NCI-H345 (cell line): ENCODE measurements at places on chromosomes 2 and 18.
A peak's percentile ranks its signal among the peaks of the same experiment; 100 is the strongest.

- DNase-seq, result no peak
Observed at GRCh38 chr18:79942786-79943607, 8.5 kb downstream of the SLC66A2 start.

GRCh38 chr2:234999740-235000425 lies 48.1 kb downstream of the SH3BP4 start:
- DNase-seq, result no peak

- DNase-seq, result no peak
Observed at GRCh38 chr18:45068400-45069094, 387.9 kb downstream of the SETBP1 start.

DNA sequence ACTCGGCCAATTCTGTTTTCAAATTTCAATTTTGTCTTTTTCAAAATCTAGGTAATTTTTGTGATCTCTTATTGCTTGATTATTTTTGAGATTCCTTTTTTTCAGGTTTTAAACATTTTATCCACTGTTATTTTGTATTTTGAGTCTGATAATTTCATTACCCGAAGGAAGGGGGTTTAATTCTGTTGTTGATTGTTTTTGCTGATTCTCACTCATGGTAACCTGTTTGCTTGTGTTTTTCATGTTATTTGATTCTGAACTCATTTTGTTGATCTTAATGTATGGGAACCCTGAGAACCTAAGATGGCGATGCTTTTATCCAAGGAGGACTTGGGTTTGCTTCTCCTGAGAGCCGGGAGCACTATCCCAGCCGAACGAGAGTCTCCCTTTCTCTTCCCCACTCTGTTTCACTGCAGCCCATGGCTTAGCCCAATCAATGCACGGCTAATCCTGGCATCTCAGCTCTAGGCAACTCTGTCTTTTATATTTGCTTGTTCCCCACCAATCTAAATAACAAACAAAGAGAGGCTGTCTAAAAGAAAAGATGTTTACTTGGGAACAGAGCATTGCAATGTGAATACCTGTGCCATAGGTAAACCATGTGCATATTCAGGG lies 73.2 kb upstream of the ZCCHC2 start:
- no peak for DNase-seq

DNA sequence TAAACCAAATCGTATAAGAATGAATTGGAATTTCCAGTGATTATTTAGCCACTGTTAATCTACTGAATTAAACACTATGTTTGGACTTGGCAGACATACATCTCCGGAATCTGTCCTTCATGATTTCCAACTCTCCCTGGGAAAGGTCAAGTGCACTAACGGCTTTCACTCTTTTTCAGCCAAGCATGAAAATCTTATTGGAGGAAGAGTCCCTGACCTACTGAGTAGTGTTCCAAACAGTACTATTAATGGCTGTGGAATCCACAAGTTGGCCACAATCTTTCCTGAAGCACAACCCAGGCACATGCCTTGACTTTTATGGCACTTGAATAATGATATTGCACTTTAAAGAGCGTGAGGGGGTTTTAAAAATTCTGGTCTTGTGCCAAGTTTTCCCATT lies 318.9 kb upstream of the RND3 start:
- no peak for DNase-seq

GRCh38 chr18:73841661-73842060 lies 306.0 kb downstream of the FBXO15 start:
- DNase-seq, result no peak

DNA sequence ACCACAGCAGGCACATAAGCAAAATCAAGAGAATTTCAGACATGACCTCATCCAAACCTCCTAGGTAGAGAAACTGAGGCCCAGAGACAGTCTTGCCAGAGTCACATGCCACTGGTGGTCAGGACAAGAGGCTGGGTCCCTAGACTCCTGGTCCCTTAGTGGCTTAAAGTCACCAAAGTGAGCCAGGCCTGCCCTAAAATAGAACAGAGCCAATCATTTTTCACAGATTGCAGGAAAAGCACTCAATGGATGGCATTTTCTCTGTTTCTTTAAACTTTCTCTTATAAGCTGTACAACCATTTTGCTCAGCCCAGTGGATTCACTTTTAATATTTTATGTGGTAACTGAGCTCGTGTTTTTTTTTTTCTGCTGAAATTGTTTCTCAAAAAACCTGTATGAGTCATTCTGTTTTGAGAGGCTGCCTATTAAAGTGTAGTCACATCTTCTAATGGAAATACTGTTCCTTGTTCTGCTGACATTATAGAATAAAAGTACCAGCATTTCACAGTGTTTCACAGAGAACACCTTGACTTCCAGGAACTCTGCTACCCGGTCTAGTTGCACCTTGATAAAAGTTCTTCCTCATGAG lies 29.6 kb downstream of the STEAP3 start:
- DNase-seq, result no peak

DNA sequence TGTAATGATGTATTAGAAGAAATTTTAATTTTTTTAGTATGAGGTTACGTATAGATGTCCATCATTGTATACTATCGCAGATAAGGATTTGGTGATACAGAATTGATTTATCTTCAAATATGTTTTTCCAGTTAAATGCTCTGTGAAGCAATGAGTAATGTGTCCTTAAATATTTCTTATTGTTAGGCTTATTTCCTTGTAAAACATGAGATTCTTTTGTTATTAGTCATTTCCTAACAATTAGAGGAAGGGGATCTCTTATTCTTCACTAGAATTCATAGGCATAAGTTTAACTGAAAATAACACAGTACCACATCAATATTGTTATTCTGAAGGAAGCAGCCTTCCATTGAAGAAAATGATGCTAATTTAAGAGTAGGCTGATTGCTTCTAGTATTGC lies 15.5 kb upstream of the OTX1 start:
- no peak for DNase-seq

DNA sequence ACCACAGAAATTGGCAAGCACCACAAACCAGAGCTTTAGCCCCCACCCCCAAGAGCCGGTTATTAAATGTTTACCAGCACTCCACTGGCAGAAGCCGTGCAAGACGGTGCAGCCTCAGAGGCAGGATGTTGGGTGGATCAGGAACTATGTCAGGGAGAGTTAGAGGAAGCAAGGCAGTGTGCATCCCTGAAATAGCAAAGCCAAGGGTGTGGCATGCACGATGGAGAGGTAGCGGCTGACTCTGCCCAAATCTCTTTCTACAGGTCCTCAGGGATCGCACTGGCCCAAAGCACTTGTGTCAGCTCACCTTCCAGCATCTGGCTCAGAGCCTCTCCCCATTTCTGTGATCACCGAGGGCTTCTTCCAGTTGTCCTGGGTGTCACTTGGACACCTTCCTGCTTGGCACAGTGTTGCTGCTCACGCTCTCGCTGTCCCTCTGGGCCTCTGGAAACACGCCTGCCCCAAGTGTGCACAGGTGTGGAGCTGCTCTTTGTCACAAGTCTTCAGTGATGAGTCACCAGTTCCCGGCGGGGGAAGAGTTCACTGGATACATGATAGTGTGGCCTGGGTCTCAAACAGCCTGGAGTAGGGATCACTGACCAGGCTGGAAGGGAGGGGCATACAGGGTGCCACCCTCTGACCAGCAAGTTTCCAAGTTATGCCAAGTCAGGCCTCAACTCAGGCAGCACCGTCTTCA lies 17.3 kb upstream of the B3GNT7 start:
- DNase-seq, result no peak

GRCh38 chr2:235287375-235287733 lies 206.5 kb upstream of the AGAP1 start:
- no peak for DNase-seq

DNA sequence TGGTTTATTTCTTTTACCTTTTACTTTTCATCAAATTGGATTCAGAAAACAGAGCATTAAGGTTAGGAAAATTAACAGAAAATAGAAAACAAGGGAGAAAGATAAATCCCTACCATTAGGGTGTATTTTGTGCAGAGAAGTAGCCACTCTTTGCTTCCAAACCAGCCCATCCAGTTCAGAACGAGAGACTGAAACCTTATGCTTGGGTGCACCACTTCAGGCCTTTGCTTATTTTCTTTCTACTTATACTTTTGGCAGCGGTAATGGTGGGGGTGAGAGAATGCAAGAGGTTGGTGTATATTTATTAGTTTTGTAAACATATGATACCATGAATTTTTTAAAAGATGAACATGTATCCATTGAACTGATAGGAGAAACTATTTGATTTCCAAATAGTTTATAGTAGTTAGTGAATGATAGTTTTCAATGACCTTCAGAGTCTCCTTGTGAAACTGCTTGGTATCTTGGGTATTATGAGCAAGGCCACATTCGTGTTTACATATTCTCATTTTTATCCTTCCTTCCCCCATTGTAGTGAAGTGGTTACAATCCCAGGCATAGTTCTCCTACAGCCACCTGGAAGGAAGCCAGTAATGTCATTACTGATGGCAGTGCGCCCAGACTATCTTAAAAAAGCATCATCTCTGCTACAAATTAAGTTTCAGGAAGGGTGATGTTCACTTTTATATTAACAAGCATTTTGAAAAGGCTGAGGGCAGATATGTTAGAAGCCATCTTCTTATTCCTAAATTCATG lies 60.8 kb downstream of the MFSD6 start:
- DNase-seq, result peak; percentile 96

DNA sequence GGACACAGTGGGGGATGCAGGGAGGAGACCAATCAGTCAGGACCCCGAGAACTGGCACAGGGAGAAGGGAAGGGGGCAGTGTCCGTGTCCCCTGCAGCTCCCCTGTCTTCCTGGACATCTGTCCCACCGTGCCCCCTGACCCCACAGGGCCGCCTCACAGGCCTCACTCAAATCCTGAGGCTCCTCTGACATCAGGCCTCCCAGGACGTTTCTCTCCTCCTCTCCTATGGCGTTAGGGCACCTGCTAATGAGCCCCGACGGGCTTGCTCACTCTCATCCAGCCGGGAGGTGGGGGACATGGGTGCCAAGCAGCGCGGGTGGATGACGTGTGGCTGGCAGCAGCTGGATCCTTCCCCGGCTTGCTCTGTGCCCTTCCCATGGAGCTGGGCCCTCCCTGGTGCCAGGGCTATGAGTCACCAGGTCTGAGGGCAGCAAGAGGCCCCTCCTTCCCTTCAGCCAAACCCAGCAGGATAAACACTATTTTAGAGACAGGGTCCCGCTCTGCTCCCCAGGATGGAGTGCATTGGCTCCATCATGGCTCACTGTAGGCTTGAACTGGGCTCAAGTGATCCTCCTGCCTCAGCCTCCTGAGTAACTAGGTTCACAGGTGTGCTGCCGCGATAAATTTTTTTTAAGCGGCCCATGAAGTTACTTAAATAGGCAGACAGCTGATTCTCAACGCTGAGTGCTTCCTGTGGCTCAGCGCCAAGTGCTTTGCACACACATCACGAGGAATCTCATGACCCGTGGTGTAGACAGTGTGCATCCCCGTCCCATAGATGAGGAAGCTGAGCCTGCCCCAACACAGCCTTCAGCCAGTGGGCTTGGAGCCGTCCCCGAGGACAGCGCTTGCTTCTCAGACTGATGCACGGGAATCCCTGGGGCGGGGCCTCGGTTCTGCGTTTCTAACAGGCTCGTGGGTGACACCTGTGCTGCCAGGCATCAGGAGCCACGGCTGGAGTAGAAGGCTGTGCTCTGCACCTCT lies 64.5 kb upstream of the HDAC4 start:
- peak; percentile 82 for DNase-seq

DNA sequence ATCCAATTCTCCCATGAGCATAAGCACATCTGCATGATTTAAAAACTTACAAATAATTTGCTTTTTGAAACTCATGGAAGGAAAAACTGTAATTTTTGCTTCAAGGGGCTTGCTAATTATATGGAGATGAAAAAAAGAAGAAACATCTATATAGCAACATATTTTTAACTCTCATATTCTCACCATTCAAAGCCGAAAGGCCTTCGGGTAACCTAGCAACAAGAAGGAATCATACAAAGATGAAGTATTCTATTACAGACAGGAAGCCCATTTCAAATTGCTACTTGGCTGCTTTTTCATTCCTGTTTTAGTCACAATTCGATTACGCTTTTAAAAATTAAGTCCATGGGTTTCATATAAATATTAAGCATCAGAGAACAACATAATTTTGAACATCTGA lies 39.2 kb upstream of the RNU4ATAC start:
- no peak for DNase-seq

DNA sequence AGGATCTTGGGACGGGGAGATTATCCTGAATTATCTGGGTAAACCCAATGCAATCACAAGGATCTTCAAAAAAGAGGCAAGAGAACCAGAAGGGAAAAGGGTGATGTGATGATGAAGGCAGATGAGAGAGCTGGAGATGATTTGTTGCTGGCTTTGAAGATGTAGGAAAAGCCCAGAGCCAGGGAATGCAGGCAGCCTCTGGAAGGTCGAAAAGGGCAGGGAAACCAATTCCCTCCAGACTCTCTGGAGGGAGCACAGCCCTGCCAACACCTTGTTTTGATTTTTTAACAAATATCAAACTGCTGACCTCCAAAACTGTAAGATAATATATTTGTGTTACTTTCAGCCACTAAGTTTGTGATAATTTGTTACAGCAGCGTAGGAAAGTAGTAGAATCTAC lies 48.9 kb upstream of the IL1R2 start:
- DNase-seq, result no peak

DNA sequence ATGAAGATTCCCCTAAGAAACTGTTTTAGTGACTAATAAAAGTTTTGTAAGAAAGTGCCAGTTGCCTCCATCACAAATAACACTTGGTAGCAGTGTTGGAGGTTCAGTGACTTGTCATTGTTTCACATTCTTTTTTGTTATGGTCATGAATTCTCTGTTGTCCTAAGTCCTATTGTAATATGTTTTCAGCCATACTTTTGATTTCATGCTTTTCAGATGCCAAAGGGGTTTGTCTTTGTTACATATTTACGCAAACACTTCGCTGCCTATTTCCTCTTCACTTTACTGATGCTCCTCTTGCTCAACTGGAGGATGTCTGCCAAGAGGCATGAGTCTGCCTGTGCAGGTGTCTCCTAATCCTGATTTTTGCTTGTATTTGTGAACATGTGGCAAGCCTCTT lies 66.6 kb downstream of the PHLPP1 start:
- DNase-seq, result peak; percentile 58

GRCh38 chr2:177897278-177897677 lies 175.3 kb downstream of the PDE11A start:
- peak; percentile 4 for DNase-seq

DNA sequence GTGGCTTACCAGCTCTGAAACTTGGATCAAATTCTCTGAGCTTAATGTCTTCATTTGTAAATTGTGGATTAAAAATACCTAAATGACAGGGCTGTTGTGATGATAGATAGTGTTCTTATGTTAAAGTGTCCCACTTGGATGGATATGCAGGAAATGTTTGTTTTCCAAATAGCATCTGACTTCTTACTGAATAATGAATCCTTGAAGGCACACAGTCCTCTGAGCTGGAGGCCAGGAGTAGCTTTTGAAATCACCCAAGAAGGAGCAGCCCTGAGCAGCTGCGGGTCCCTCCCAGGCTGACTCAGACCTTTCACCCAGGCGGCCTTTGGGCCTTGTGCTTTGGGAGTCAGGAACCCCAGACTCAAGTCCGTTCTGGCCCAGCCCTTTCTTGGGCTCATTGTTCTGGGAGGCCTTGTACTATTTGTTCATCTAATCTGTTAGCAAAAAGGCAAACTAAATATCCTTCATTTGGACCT lies 173.0 kb upstream of the GATA6 start:
- DNase-seq, result no peak

- no peak for DNase-seq
Observed at GRCh38 chr18:49723648-49724180, 89.6 kb downstream of the ACAA2 start.

- DNase-seq, result no peak
Observed at GRCh38 chr18:45270289-45270771, 344.9 kb upstream of the SLC14A2 start.

- DNase-seq, result no peak
Observed at GRCh38 chr18:37261988-37262387, 303.6 kb downstream of the CELF4 start.
